Neural progenitor cell (in vitro differentiated cells): ENCODE measurements at places on chromosomes 1 and 21.

GRCh38 chr21:23740463-23740862 lies 1866.8 kb downstream of the MRPL39 start:
- no peak for DNase-seq

DNA sequence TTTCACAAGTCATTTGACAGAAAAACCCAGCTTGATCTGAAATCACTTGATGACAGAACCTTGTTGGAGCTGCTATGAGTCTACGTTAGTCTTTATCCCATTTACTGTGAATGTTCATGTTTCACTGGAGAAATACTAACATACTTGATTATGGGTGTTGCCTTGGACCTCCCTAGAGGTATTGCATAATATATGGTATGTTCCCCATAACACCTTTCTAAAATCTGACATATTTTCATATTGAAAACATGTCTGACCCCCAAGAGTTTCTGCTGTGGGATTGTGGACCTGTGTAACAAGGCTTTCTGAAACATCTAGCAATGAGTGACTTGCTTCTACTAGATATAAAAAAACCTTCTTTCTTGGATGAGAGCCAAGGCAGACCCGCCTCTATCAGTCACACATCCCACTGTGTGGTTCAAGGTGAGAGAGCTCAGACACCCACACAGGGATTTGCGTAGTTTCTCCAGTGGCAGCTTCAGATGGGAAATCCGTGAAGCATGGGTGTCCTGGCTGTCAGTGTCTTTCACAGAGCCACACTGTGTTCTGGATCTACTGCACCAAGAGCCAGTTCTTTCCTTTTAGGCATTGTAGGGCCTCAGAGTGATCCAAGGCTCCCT lies 4.6 kb downstream of the NENF start:
- DNase-seq, result no peak

- no peak for DNase-seq
Observed at GRCh38 chr21:39010629-39011404, 172.4 kb downstream of the PSMG1 start.

DNA sequence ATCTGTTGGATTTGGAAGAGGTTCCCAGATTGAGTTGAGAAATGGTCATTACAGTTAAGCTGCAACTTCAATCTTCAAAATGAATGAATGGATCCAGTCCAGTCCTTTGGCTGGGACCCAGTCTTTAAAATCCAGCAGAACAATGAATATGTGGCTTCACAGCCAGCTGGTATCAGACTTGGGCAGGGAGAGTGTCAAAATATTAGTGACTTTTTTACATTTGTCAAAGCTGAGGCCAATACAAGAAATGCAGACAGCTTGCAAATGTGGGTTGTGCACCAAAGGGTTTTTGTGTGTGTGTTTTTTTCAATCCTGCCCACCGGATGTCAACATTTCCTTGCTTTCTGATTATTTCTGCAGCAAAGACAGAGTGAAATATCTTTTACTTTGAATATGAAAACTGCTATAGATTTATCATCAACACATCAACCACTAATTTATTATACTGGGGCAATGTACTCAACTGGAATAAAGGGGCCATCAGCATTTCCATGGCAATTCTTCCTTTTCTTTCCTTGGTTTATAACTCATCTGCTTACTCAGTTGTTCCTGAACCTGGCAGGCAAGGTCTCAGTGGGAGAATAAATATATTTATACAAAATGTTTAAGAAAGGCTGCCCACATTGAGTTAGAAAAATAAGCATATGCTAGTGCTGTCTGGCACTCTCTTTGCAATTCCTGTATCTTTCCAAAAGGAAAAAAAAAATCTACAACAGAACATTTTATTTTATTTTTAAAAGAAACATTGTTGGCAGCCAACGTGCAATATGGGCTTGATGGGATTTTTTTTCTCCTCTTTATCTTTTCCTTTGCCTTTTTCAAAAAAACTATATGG lies 491.6 kb upstream of the C1orf87 start:
- no peak for DNase-seq

DNA sequence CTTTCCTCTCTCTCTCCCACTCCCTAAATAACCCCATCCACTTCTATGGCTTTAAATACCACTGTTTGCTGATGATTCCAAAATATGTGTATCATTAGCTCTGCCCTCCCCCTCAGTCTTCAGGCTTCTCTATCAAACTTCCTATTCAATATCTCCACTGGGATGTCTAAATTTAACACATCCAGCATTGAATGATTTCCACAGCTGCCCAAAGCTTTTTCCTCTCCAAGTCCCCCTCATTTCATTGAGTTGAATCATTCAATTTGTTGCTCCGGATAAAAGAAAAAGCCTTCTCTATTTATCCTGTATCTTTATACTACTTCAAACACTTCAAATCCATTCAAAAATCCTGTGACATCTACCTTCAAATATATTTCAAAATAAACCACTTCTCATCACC lies 225.0 kb downstream of the SEC16B start:
- no peak for DNase-seq

- DNase-seq, result no peak
Observed at GRCh38 chr1:6738987-6739676, 37.5 kb upstream of the DNAJC11 start.

DNA sequence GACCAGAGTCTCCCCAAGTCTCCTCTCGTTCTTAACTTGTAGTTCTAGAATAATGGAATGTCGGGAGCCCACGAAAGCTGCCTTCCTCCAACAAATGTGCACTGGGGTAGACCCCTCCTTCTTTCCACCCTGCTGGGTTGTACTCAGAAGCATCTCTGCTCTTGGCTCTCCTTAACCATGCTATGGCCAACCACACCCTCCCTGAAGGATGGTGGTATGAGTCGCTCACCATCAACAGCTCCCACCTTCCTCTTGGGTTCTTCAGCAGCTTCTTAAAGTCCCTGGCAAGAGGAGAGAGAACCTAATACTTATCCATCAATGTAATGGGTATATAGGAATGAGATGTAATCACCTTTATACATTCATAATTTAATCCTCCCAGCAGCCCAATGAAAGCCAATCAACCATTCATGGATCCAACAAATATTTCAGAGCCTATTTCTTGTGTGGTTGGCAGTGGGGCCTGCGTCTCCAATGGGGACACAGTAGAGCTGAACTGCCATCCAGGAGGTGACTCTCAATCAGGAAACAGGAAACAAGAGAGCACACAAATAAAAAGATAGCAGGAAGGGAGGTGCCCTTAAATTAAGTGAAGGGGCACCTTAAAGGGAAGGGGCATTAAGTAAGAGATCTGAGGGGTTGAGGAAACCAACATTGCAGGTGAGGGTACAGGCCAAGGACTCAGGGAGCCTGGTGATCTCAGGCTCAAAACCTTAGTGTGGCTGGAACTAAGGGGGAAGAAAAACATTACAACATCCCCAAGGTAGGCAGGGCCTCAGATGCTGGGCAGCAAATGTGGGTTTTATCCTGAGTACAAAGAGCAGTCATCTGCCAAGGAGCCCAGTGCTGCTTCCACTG lies 64.4 kb upstream of the ETS2 start:
- DNase-seq, result no peak

DNA sequence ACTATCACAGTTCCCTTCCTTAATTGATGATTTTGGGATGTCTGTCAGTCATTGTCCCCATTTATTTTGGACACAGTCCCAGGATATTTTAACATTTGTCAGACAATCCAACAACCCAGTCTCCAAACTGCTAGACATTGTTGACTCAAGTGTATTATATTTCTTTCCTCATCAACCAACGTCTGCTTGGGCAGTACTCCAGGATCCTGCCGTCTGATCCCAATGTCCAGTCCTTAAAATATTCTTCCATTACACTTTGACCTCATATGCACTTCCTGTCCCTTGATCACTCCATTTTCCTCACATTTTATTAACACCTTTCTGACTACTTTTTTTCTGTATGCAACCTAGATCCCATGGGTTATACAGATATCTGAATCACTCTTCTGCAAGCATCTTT lies 39.8 kb upstream of the KIAA0040 start:
- no peak for DNase-seq

GRCh38 chr1:226487921-226488320 lies 60.6 kb upstream of the STUM start:
- DNase-seq, result no peak

DNA sequence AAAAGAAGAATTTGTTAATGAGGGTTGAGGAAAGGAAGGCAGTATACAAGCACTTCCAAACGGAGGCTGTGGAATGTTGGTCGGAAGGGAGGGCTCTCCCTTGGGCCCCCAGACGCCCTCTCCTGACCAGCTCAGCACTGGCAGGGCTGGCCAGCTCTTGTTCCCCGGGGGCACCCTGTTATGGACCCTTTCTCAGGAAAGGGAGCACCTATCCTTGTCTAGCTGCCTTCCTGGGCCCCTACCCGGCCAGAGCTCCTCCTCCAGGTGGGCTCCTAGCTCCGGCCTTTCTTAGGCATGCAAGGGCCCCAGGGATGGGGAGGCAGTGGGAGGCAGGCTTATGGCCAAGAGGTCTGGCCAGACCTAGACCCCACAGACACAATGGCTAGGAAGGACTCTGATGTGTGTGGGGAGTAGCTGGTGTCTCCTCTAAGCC lies 926 bp downstream of the BLACAT1 start:
- peak; percentile 83 for DNase-seq

GRCh38 chr1:9816199-9816598 lies 7.6 kb downstream of the CLSTN1 start:
- no peak for DNase-seq

GRCh38 chr1:208951908-208952307 lies 631.6 kb upstream of the CAMK1G start:
- DNase-seq, result no peak

DNA sequence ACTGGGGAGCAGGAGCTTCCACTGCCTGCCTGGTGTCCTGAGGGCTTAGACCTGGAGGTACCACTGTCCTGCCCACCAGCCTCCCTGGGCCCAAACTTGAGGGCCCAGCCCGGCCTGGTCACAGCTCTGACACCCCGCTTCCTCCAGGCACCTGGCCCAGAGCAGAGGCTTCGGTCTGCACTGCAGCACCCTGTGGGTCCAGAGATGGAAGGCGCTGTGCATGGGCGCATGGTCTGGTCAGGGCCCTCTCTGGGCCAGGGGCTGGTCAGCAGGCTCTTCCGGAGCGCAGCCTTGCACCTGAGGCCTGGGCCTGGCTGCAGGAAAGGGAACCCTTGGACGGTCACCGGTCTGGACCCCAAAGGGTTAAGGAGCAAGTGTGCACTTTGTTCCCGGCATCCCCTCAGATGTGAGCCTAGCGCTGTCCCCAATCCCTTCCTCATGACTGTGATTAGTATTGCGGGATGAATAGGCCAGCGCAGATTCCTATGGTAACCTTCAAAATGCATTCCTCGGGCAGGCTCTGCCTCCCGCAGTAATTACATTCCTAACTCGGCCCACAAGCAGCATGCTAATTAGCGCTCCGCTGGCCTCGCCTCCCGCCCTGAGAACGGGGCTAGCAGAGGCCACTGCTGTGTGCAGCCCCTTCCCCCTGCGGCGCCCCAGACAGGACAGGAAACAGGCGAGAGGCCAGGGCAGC lies 36.3 kb downstream of the PRDM16 start:
- peak; percentile 98 for DNase-seq

- DNase-seq, result no peak
Observed at GRCh38 chr1:16088351-16088911, 15.0 kb upstream of the FAM131C start.

GRCh38 chr1:38334930-38335592 lies 288.5 kb upstream of the POU3F1 start:
- DNase-seq, result no peak

GRCh38 chr1:225735252-225736149 lies 42.1 kb upstream of the SRP9 start:
- peak; percentile 23 for DNase-seq

- DNase-seq, result no peak
Observed at GRCh38 chr1:164583835-164584539, 25.0 kb downstream of the PBX1 start.

GRCh38 chr1:147786536-147786935 lies 26.1 kb upstream of the GJA5 start:
- no peak for DNase-seq

- no peak for DNase-seq
Observed at GRCh38 chr1:235628316-235629005, 21.1 kb downstream of the GNG4 start.
